ENCODE measurements at places on chromosomes 6 and 20. TPM values are rescaled to one million over a fixed set of nuclear protein-coding genes. Genes with fewer than 3 reads are reported as not detected.

The MYB gene
- total RNA-seq: under 0.01 TPM

The SOX12 gene
- 4.0 TPM for total RNA-seq

The OGFRL1 gene
- 14.3 TPM for total RNA-seq

The TFAP2D gene
- total RNA-seq: not detected

The BMP2 gene
- total RNA-seq: 1.1 TPM

The IMPG1 gene
- total RNA-seq: not detected

The TAAR2 gene
- not detected for total RNA-seq

Data from subcutaneous preadipocyte (primary cell).